Astrocyte (in vitro differentiated cells and primary cell): ENCODE measurements at places on chromosomes 2 and 18. TPM values are rescaled to one million over a fixed set of nuclear protein-coding genes. Genes with fewer than 3 reads are reported as not detected.
A peak's percentile ranks its signal among the peaks of the same experiment; 100 is the strongest.

GRCh38 chr2:153143540-153143939 is 335.0 kb downstream of the RPRM start:
- no peak overlapping the region for H3K27ac ChIP-seq
- no peaks in the 10 kb centered on the region for H3K27me3 ChIP-seq
- H3K36me3 ChIP-seq: no peaks in the 10 kb centered on the region
- H3K4me1 ChIP-seq: no peaks in the 10 kb centered on the region
- no peak overlapping the region for H3K4me3 ChIP-seq

- H3K4me3 ChIP-seq: no peak overlapping the region
- peaks cover 12% of the 10 kb centered on the region for H3K4me1 ChIP-seq
- H3K27me3 ChIP-seq: no peaks in the 10 kb centered on the region
- DNase-seq: no peak
- H3K36me3 ChIP-seq: no peaks in the 10 kb centered on the region
- H3K27ac ChIP-seq: no peak overlapping the region
Observed at GRCh38 chr2:101613056-101613704, 84.3 kb upstream of the MAP4K4 start.

DNA sequence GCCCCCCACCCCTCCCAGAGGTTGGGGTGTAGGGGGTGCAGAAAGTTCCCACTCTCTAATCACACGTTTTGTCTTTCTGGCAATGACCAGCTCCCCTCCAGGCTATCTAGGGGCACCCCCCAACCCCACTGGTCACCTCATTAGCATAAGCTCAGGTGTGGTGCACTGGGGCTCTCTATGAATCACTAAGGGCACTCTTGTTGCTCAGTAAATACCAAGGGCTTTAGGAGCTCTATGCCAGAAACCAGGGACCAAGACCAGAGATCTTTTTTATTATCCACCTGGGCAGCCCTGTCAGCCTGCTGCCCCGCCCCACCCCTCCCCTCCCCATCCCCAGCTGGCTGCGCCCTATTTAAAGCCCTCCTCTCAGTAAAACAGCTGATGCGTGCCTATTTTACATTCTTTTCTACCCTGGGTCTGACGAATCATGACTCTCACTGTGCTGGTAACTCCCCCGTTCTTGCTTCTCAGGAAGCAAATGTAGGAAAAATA is 24.3 kb downstream of the NCK2 start:
- H3K4me3 ChIP-seq: no peak overlapping the region
- no peaks in the 10 kb centered on the region for H3K27me3 ChIP-seq
- DNase-seq: peak; percentile 67
- H3K36me3 ChIP-seq: no peaks in the 10 kb centered on the region
- peaks cover 4% of the 10 kb centered on the region for H3K4me1 ChIP-seq

DNA sequence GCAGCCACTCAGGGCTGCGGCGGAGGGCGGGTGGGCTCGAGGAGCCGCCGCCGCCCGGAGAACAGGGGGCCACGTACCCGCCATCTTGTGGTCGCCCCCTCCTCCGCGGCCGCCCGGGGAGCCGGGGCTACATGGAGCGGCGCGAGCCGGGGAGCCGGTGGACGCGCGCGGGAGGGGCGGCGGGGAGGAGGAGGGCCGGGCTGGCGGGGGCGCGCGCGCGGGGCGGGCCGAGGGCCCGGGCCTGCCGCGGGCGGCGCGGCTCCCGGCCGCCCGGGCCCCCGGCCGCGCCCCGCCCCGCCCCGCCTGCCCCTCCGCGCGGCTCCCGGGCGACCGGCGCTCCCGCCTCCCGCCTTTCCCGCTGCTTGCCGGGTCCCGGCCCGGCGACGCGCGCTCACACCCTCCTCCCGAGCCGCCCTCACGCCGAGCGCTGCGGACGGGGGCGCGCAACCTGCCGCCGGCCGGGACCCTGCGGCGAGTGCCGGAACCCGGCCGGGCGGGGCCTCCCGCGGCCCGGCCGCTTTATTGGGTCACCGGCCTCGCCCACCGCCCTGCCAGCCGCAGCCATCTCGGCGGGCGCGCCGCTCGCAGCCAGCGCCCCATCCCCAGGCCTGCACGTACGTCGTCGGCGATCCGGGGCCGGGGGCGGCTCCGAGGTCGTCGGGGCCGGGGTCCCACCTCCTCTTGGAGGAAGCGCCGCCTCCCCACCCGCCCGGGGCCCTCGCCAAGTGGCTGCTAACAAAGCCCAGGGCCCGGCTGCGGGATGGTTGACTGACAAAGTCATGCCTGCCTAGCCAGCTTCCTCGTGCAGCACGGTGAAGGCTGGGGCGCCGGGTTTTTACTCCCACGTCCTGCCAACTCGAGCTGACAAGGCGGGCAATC is at the start of gene PPP4R1:
PPP4R1 (minus strand) TSS at position 159 of the 879 bp plus-strand sequence; CDS start at position 84, 75 bp downstream.
- peak within 1 kb of the TSS; percentile 87 for H3K27ac ChIP-seq
- peaks cover 6% of the 10 kb centered on the region for H3K36me3 ChIP-seq
- peak within 1 kb of the TSS; percentile 74 for H3K4me3 ChIP-seq
- peak; percentile 55 for DNase-seq
- H3K4me1 ChIP-seq: peaks cover 34% of the 10 kb centered on the region

- no peaks in the 10 kb centered on the region for H3K4me1 ChIP-seq
- H3K4me3 ChIP-seq: no peak overlapping the region
- H3K36me3 ChIP-seq: no peaks in the 10 kb centered on the region
- no peak overlapping the region for H3K27ac ChIP-seq
- no peak for DNase-seq
Observed at GRCh38 chr2:239792405-239793084, 232.6 kb downstream of the NDUFA10 start.

DNA sequence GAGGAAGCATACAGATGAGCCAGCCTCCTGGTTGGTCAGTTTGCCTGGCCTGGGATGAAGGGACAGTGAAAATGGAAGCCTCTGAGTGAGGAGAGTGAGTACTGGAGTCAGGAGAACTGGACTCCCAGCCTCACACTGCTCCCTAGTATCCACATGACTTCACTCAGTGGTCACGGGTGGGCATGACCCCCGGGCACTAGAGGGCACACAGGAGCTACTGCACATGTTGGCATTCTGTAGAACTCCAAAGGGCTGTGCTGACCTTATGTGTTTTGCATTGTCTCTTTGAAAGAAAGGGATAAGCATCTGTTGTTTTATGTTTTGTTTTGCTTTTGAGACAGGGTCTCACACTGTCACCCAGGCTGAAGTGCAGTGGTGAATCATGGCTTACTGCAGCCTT is 23.7 kb downstream of the NCAPH start:
- no peak for DNase-seq
- peaks cover 30% of the 10 kb centered on the region for H3K36me3 ChIP-seq
- no peak overlapping the region for H3K27ac ChIP-seq

- no peaks in the 10 kb centered on the region for H3K4me1 ChIP-seq
- no peak for DNase-seq
- no peak overlapping the region for H3K4me3 ChIP-seq
- H3K27ac ChIP-seq: no peak overlapping the region
- no peaks in the 10 kb centered on the region for H3K27me3 ChIP-seq
- H3K36me3 ChIP-seq: no peaks in the 10 kb centered on the region
Observed at GRCh38 chr2:203875471-203875870, 7.9 kb downstream of the CTLA4 start.

- DNase-seq: no peak
- no peak overlapping the region for H3K27ac ChIP-seq
- no peaks in the 10 kb centered on the region for H3K27me3 ChIP-seq
- H3K4me1 ChIP-seq: no peaks in the 10 kb centered on the region
Observed at GRCh38 chr18:78138983-78139496, 840.6 kb upstream of the SALL3 start.

DNA sequence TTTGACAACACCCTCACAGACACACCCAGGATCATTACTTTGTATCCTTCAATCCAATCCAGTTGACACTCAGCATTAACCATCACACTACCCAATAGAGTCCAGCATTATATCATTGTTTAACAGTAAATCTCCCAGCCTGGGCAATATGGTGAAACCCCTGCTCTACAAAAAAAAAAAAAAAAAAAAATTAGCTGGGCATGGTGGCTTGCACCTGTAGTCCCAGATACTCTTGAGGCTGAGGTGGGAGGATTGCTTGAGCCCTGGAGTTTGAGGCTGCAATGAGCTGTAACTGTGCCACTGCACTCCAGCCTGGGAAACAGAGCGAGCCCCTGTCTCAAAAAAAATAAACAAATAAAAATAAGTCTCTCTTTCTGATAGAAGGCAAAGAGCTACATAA is 304.0 kb downstream of the STK39 start:
- no peaks in the 10 kb centered on the region for H3K27me3 ChIP-seq
- H3K4me1 ChIP-seq: no peaks in the 10 kb centered on the region
- no peak overlapping the region for H3K27ac ChIP-seq
- H3K4me3 ChIP-seq: no peak overlapping the region

DNA sequence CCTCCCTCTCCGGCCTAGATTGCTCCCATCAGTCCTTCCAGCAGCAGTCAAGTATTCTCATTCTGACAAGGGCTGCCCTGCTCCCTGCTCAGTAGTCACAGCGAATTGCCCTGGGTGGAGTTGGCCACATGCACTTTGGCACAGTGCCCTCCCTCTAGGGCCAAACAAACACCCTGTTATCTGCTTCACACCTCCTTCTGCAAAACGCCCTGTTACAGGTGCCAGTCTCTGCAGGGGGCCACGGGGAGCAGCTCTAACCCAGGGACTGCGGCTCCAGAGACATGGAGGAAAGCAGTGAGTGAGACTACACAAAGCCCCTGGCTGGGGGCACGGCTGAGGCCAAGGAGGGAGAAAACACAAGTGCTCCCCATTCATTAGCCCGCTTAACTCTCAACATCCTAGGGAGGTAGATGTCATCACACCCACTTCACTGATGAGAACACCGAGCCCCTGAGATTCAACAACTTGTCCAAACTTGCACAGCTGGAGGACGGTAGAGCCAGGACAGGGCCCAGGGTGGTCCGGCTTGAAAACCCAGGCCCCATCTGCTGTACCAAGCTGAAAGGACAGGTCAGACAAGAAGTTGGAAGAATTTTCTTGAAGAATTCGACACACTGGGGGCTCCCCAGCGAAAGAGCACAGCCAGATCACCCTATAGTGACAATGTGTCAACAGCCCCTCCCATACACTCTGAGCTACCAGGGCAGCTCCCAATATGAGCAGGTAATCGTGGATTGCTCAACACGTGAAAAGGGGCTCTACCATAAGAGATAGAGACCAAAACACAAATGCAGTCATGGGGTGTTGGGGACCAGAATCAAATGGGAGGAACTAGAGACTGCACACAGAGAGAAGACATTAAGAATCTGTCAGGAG is 8.7 kb upstream of the TFCP2L1 start:
- H3K4me1 ChIP-seq: no peaks in the 10 kb centered on the region
- H3K36me3 ChIP-seq: no peaks in the 10 kb centered on the region
- peaks cover 3% of the 10 kb centered on the region for H3K27me3 ChIP-seq
- H3K4me3 ChIP-seq: no peak overlapping the region
- no peak overlapping the region for H3K27ac ChIP-seq
- no peak for DNase-seq

Gene CCDC148
- 1.4 and 2.4 TPM in 2 replicates for total RNA-seq

Gene ZBTB7C
- 1.0 and 1.4 TPM in 2 replicates for total RNA-seq
